ENCODE measurements at places on chromosomes 2 and 18.

- DNase-seq: no peak
These were observed 114.9 kb downstream of the PDCL3 start for GRCh38 chr2:100677611-100678185.

GRCh38 chr2:128638341-128639119 lies 319.9 kb upstream of the HS6ST1 start:
- DNase-seq: no peak

GRCh38 chr2:113986762-113987290 lies 96.9 kb downstream of the ACTR3 start:
- no peak for DNase-seq

- no peak for DNase-seq
These were observed 105.8 kb downstream of the ICOS start for GRCh38 chr2:204042401-204042800.

GRCh38 chr2:100246163-100247145 lies 75.8 kb downstream of the LONRF2 start:
- no peak for DNase-seq

DNA sequence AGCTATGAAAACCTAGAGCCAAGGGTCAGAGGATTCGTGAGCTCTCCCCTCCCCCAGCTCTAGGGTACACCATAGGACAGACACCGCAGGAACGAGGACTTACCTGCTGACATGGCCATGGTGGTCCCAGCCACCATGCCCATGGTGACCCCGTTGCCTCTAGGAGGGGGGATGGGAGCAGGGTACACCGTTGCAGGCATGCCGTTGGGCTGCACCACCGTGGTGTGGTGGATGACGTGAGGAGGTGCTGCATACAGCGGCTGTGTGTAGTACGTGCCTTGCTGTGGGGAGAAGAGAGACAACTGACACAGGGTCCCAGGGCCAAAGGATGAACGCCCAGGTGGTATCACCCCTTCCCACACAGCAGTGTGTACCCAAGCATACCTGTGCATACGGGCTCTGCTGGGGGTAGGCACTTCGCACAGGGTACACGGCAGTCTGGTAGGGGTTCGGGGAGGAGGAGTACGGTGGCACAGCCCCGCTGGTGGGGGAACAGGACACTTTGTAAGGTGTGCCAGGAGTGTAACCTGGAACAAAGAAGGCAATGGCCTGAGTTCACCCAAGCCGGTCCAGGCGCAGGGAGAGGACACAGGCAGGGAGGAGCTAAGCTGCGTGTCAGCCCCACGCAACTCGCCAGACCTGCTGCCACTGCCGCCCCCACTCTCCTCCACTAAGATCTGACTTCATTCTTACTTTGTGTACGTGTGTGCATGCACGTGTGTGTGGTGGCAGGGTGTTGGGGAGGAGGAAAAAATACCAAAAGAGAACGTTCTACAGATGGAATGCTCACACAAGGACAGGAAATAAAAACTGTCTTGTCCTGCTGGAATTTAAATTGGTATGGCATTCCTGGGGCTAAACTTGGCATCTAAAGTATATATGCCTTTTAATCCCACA lies 37.8 kb downstream of the FAM168B start:
- no peak for DNase-seq

DNA sequence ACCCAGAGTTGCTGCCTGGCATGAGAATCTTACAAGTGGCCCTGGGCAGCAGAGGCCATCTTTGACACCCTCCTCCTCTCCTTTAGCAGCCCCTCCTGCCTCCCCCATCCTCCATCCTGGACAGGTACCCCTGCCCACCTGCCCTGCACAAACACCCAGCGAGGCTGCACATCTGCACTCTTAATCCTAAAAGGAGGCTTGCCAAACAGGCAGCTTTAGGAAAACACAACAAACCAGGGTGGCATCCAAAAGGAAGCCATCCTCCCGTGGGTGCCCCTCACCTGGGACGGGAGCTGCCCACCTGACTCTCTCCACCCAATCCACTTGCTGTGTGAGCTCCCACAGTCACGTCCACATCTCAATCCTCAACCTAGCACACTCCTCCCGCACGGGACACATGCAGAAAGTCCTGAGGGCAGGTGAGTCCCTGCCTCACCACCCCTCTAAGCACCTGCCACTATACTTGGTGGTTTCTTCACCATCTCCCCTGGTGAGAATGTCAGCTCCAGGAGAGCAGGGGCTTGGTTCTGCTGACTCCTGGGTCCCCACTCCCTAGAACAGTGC lies 5.8 kb downstream of the BIN1 start:
- no peak for DNase-seq

GRCh38 chr18:70373042-70373519 lies 84.2 kb downstream of the SOCS6 start:
- DNase-seq: no peak

- DNase-seq: no peak
These were observed 168.2 kb downstream of the ICOS start for GRCh38 chr2:204104811-204105210.
